ENCODE measurements at places on chromosomes 11 and 22.

DNA sequence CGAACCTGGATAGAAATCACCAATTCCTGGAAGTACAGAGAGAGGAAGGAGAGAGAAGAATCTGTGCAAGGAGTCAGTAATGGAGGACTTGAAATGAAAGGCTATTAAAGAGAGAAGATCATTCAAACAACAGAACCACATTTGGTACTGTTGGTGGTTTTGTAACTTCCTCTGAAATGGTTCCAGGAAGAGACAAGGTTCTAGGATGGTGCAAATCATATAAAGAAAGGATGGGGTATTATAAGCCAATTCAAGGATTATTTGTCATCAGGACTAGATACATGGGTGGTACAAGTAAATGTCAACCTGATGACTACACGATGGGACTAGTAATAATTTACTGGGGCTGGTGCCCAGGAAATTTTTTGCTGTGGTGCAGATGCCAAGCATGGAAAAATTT, 28.9 kb upstream of the TMA7B start:
- no peak for DNase-seq

DNA sequence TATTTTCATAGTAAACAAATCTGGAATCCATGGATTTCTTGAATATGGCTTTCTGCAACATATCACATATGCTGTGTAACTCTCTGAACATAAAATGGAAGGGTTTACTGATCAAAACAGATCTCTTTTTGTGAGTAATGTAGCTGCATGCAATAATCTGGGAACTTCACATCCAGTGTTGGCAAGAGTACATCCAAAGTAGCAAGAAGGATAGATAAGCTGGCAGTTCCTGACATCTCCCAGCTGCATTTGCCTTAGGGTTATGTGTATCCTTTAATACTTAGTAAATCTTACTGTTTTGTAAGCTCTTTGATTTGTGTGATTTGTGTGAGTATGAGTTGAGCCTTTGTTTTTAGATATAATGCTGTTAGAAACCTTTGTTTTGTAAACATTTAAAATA, 280.4 kb upstream of the CNTN5 start:
- no peak for DNase-seq

GRCh38 chr22:19970479-19971275, 29.1 kb upstream of the TXNRD2 start:
- DNase-seq, result peak; percentile 76

- no peak for DNase-seq
Observed at GRCh38 chr11:68440224-68440623, 20.3 kb upstream of the PPP6R3 start.

- DNase-seq, result no peak
Observed at GRCh38 chr11:99098751-99099150, 78.0 kb downstream of the CNTN5 start.

DNA sequence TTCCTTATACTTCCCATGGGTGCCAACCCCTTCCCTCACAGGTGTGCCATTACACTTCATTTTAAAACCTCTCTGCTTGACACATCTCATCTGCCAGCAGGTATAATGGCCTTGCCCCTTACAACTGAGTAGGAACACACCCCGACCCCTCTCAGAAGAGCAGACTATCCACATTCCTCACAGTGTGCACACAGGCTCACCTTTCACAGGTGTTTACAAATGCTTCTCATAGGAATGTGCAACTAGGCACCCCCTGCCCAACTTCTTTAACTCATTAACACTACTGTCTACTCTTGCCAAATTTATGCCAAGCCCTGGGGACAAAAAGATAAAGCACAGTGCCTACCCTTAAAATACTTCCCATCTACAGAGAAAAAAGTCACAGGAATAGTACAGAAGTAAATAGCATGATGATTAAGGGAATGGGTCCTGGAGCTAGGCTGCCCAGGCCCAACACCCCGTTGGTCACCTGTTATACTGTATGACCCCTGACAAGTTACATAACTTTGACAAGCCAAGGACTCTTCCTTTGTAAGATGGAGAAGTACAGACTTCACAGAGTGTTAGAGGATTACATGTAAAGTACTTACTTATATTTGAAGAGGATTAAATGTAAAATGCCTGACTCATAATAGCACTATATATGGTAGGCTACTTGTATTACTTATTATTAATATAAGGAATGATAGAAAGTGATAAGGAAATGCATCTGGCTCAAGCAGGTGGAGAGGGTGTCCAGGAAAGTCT, 15.2 kb downstream of the TRIM3 start:
- no peak for DNase-seq

- no peak for DNase-seq
Observed at GRCh38 chr11:41379084-41379483, 80.4 kb downstream of the LRRC4C start.

DNA sequence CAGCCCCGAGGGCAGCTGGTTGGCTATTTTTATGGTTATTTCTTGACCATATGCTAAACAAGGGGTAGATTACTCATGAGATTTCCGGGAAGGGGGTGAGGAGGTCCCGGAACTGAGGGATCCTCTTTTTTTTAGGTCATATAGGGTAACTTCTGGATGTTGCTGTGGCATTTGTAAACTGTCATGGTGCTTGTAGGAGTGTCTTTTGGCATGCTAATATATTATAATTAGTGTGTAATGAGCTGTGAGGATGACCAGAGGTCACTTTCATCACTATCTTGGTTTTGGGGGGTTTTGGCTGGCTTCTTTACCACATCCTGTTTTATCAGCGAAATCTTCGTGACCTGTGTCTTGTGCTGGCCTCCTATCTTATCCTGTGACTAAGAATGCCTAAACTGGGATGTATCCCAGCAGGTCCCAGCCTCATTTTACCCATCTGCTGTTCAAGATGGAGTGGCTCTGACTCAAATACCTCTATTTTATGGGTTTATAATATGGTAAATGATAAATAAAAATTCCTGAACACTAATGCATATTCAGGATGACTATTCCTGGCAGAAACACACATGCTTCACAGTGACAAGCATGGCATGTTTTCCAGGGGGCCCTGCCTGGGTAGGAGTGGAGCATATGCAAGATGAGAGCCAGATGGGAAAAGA, 11.2 kb downstream of the KREMEN1 start:
- DNase-seq, result no peak

GRCh38 chr22:36409911-36410756, 22.4 kb upstream of the MYH9 start:
- peak; percentile 46 for DNase-seq

DNA sequence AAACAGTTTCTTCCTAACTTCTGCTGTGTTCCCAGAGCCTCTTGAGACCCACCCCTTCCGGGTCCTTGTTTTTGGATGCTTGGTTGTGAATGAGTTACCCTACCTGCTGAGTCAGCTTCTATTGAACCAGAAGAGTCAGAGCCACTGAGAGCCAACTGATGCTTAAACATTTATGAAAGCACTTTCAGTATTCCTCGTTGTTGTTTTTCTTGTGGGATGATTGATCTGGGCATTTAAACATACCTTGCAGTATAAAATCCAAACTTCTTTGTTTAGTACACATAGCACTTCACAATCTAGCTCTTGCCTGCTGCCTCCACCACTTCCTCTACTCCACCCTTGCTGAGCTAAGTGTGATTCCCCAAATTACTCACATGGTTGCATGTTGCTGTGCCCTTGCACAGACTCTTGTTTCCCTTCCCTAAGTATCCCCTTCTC, 5.5 kb downstream of the PRSS23 start:
- DNase-seq, result peak; percentile 21

- DNase-seq, result no peak
Observed at GRCh38 chr11:6962673-6963072, 36.4 kb downstream of the ZNF215 start.

- no peak for DNase-seq
Observed at GRCh38 chr11:65187146-65187675, 5.5 kb downstream of the CAPN1 start.

- no peak for DNase-seq
Observed at GRCh38 chr11:93468290-93468689, 74.9 kb downstream of the SMCO4 start.

GRCh38 chr11:68987211-68987610, 6.4 kb upstream of the MRGPRD start:
- no peak for DNase-seq

DNA sequence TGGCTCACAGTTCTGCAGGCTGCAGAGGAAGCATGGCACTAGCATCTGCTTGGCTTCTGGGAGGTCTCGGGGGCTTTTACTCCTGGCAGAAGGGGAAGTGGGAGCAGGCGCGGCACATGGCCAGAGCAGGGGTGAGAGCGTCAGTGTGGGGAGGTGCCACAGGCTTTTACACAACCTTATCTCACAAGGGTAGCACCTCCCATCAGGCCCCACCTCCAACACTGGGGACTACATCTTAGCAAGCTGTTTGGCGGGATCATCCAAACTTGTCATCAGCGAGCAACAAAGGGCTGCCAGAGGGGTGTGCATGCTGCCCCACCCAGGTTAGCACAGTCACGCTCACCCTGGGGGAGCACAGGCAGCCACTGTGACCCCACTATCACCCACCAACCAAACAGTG, 18.9 kb upstream of the YPEL1 start:
- DNase-seq, result no peak

GRCh38 chr11:113331441-113331840, 17.1 kb downstream of the TTC12 start:
- DNase-seq, result no peak

GRCh38 chr11:44990665-44991064, 40.0 kb upstream of the TP53I11 start:
- no peak for DNase-seq

DNA sequence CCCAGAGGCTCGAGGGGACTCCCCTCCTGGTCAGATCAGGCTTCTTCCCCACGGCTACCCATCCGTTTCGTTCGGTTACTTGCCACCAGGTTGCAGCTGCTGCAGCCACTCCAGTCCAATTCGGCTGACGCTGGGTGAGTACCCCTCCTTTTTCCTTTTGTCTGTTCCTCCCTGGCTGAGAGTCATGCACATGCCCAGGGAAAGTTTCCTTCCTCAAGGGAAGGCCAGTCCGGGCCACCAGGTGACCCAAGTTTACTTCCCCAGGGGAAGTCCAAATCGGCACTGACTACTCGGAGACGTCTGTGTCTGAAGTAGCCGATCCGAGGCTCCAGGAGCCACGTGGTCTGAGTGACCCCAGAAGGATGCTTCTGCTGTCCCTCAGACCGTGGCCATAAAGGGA, 13.2 kb upstream of the OR56A3 start:
- DNase-seq, result no peak

GRCh38 chr22:44459041-44459440, 39.0 kb downstream of the RTL6 start:
- DNase-seq, result no peak

DNA sequence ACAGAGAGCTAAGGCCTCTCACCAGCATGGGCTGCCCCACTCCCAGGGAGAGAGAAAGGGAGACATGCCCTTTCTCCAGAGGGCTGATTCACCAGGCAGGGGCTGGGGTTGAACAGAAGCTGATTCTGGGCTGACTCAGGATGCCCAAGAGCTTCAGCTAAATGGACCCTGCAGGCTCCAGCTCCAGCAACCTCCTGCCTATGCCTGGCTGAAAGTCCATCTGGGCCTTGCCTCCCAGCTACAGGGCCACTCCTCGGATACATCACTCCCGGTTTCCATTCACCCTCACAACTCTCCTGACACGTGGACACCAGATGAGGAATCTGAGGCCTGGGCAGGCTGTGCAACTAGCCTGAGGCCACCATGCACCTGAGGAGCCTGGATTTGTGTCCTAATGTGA, 215.5 kb downstream of the BUD13 start:
- no peak for DNase-seq

- DNase-seq, result peak; percentile 79
Observed at GRCh38 chr22:21014202-21014725, 701 bp upstream of the P2RX6 start.

GRCh38 chr22:42156121-42156520, 25.5 kb upstream of the CYP2D6 start:
- DNase-seq, result no peak

GRCh38 chr11:72259490-72259889, 15.5 kb upstream of the PHOX2A start:
- no peak for DNase-seq

- DNase-seq, result no peak
Observed at GRCh38 chr11:69009441-69010211, 3.4 kb downstream of the MRGPRF start.

All from stimulated activated CD4-positive, alpha-beta T cell treated with anti-CD3 and anti-CD28 coated beads, Interleukin-2, amount 100 ng/mL, for 48 hours (primary cell).